Mammary epithelial cell (primary cell): ENCODE measurements at places on chromosomes 3 and 15. TPM values are rescaled to one million over a fixed set of nuclear protein-coding genes. Genes with fewer than 3 reads are reported as not detected.

- no peak for DNase-seq
These were observed 44.2 kb upstream of the THRB start for GRCh38 chr3:24538891-24539290.

- DNase-seq = no peak
These were observed 168.2 kb upstream of the KCNMB2 start for GRCh38 chr3:178367817-178368617.

DNA sequence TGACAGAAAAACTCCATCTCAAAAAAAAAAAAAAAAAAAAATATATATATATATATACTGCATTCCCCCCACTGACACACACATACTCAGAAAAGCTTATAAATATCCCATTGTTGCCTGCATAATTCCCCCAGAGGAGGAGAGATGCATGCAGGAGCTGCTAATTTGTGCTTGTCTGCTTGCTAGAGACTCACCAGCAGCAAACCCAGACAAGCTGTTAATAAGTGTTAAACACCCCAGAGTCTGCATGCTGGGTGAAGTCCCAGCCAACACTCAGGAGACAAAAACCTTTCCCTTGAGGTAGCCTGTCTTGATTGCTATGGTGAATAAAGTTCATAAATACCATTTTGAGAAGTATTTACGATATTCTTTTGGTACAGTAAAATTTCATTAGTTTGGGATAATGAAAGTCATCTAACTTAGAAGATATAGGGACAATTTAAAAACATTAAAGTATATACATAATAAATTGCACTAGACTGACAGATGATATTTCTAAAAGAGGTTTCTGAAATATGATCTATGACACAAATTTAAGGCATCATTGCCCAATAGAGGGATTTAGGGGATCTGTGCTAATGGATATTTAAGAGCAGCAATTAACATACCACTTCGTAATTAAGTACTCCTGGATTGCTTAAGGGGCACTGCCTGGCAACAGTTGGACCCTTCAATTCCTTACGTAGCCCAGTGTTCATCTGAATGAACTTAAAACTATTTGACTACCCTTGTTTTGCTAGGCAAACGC is 400.0 kb upstream of the C2CD4B start:
- DNase-seq = no peak

Gene GOLIM4
- 31.7 TPM for total RNA-seq

Gene GOLGA6D
- total RNA-seq = not detected in 2 replicates

Gene FBXO40
- total RNA-seq = not detected

Gene SAMD7
- total RNA-seq = not detected in 2 replicates
